ENCODE measurements at places on chromosomes 5 and 9.
A peak's percentile ranks its signal among the peaks of the same experiment; 100 is the strongest.

- no peak for DNase-seq
Measured at GRCh38 chr9:94182532-94182931, 76.6 kb upstream of the ZNF169 start.

DNA sequence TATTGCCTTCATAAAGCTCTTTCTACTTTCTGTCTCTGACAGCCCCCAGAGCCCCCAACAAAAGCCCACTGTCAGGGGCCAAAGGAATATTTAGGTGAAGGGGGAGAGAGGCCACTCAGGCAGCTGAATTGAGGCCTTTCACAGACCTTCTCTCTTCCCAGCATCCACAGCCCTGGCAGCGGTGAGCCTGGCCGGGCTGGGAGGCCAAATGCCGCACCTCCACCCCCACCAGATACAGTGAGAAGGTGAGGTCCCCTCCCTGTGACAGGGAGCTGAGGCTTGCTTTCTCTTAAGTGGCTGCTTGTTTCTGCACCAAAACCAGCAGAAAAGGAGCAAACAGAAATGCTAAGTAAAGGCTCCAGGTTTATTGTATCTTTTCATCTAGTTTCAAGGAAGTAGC, 168.1 kb downstream of the ROR2 start:
- no peak for DNase-seq

GRCh38 chr5:77356740-77357139, 135.4 kb downstream of the WDR41 start:
- DNase-seq, result no peak

GRCh38 chr5:149459891-149460290, 80.8 kb upstream of the IL17B start:
- DNase-seq, result no peak

GRCh38 chr5:136308212-136308795, 57.0 kb downstream of the TRPC7 start:
- no peak for DNase-seq

DNA sequence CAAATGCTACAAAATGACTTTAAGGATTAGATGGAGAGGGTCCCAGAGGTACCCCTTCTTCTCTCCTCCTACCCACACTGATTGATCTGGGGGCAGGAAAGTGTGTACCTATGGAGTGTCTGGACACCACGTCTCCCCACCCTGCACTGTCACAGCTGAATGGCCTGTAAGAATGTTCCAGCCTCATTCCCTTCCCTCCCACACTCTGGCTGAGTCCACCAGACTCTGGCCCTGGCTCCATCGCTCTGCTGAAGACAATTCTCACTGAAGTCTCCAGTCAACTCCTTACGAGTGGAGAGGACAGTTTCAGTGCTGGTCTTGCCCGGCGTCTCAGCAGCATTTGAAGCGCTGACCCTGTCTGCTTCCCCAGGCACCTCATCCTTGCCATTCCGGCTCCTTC, 105.8 kb downstream of the TTLL11 start:
- DNase-seq, result no peak

DNA sequence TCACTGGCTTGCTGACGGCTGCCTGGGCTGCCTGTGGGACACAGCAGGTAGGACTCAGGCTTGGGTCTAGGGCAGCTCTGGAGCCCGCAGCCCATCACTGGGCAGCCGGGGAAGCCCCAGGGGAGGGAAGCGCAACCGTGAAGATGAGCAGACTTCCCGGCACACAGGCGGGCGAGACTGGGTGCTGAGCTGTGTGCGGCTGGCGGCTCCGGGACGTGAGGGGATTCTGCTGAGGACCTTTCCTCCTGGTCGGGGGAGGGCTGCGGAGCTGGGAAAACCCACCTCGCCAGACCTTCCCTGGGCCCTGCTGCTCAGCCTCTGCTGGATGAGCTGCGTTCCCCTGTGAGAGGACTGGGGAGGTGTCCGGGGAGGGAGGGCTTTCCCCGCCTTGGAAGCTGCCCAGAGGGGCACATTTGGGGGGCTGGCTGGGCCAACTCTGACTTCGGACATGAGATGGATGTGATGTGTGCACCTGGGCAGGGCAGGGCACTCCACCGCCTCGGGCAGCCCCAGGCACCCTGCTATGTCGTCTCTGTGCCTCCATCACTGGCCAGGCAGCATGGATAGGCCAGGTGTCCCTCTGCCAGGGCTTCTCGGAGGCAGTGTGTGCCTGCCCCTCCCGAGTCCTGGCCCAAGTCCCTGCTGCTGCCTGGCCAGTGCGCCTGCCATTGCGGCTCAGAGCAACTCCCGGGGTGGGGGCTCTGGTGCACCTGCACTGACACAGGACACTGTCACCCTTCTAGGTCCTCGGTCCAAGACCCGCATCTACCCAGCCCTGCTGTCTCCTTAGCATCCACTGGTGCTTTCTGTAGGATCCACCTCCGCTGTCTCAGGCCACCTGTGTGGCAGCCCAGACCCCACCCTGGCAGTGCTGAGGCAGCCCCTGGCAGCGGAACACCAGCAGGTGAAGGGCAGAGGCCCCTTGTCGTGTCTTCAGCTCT, 66.4 kb downstream of the COL5A1 start:
- peak; percentile 54 for DNase-seq

GRCh38 chr5:113059232-113060040, 82.8 kb downstream of the DCP2 start:
- peak; percentile 20 for DNase-seq

DNA sequence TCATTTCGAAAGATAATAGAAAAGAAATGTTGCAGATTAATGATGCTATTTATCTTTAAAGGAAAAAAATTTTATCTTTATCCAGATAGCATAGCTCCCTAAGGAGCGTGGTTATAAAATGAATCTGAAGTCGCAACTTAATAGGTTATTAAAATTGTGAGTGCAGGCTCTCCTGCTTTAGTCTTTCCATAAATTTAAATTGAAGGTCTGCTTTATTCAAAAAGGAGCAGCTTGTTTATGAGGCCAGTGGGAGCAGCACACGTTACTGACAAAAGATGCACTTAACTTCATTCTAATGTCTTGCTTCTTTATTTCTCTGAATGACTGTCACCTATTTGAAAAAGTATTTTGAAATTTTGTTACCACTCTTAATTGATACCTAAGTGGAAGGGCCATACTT, 95.0 kb downstream of the ZCCHC7 start:
- DNase-seq, result no peak

DNA sequence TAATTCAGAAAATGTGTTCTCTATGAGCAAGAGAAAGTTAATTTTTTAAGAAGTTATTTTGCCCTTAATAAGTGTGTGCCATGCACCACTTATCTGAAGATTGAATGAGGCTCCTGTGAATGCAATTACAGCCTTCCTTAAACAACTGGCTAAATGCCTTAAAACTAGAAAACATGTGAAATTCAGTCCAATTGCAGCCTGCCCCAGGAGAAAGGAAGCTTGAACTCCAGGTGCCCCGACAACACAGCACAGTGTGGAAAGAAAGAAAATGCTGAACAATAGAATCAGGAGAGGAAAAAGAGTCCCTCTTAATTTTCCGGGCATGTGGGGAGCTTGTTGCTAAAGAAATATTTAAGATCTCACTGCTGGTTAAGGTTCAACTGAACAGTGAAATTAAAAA, 8.8 kb downstream of the LHFPL2 start:
- DNase-seq, result no peak

DNA sequence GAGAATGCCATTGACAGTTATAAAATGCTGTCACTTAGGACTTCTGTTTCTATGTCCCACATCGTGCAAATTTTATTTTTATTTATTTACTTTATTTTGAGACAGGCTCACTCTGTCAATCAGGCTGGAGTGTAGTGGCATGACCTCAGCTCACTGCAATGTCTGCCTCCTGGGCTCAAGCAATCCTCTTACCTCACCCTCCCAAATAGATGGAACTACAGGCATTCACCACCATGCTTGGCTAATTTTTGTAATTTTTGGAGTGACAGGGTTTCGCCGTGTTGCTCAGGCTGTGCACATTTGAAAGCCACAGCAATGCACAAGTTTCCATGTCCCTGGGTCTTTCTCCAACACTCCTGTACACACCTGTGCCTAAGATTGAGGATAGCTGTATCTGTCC, 51.8 kb downstream of the ADAMTS16 start:
- no peak for DNase-seq

DNA sequence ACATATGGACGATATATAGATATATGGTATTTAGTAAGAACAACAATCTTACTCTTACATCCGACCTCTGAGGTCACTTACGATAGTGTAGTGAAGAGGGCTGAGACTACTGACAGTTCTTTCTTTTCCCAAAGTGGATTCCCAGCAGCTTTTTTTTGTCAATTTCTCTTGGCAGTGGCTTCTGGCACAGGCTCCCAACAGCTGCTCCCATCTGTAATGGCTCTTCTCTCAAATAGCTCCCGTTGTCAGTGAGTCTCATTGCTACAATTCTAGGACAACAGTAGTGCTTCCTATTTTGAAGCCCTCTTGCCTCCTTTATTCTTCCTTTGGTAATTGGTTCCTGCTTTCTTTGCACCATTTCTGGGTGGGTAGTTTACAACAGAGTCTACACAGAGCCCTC, 68.4 kb downstream of the SLC25A46 start:
- peak; percentile 37 for DNase-seq

GRCh38 chr9:38081356-38082108, 12.5 kb upstream of the SHB start:
- no peak for DNase-seq

DNA sequence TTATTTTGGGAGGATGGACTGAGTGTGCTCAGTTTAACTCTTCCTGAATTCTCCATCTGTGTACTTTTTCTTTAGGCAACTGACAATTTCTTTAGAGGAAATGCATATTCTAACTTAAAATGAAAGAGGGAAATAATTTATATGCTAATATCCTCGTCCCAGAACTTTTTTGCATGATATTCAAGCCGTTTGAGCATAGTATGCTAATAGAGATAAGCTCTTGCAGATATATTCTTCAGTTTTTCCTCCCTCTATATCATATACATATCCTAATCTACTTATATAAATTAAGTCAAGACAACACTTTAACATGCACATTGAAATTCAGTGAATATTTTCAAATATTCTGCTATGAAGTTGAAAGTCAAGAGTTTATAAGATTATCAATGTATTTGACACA, 84.7 kb downstream of the YTHDC2 start:
- DNase-seq, result no peak

- DNase-seq, result no peak
Measured at GRCh38 chr5:84088996-84089395, 295.7 kb downstream of the EDIL3 start.

- no peak for DNase-seq
Measured at GRCh38 chr5:81534441-81534840, 140.5 kb upstream of the ACOT12 start.

GRCh38 chr5:146860213-146860893, 18.2 kb downstream of the PPP2R2B start:
- no peak for DNase-seq

DNA sequence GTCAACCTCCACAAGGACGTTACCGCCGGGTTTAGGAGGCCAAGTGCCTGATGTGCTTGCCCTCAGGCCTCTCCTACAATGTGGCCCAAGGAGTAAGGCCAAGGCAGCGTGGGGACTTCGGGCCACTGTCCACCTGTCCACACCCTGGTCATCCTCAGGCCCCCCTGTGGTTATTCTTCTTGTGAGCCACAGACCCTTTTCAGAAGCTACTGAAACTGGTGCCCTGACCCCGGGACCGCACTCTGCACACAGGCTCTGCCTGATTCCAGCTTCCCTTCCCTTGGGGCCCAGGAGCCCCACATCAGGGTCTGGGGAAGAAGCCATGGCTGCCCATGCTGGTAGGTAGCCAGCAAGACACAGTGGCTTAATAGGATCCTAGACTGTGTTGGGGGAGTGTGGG, 128.8 kb downstream of the OLFM1 start:
- DNase-seq, result no peak

DNA sequence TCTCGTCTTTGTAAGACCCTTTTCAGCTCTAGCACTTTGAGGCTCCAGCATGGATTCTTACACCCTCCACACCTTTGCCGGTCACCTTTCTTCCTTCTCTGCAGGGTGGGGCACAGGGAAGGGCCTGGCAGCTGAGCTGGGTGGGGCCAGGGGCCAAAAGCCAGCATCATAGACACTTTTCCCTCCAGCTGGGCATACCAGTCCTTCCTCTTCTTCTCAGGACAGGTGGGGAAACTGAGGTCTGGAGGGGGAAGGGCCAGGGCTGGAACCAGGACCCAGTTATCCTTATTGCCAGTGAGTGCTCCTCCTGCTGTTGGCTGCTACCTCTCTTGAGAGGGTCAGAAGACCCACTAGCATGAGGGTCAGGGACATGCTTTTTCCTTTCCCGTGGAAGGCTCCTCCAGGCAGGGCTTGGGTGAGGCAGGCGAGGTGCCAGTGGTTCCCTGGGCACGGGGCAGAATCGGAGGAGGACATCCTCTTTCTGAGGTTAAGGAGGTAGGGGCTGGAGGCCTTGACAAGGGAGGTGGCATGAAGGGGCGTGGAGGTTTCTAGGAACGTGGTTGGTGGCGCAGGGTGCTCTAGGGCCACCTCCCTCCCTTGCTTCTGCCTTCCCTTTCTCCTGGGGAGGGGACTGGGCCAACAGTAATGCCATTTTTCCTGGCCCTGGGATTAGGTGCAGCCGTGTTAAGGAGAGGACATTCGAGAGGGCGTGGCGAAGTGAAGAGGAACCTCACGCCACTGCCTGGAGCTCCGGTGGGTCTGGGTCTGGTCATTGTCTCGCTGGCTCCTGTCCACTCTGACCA, at the start of gene NDST1:
NDST1 (plus strand) TSS at position 658 of the 803 bp plus-strand sequence. CDS start 13,124 bp downstream, outside the sequence.
- no peak for DNase-seq

DNA sequence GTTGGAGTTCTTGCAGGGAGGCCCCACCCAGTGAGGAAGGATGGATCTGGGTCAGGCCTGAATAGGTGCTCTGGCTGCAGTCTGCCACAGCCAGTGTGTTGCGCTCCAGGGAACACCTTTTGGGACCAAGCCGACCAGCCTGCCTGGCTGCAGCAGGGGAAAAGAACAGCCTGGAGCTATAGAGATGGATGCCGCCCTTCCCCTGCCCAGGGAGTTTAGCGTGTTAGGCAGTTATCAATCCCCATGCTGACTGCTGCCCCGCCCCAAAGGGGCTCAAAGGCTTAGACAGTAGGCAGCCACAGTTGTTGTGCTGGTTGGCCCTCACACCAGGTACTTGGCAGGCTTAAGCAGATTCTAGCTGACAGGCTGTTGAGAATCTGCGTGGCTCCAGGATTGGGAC, 153.4 kb upstream of the ADAMTS19 start:
- no peak for DNase-seq

DNA sequence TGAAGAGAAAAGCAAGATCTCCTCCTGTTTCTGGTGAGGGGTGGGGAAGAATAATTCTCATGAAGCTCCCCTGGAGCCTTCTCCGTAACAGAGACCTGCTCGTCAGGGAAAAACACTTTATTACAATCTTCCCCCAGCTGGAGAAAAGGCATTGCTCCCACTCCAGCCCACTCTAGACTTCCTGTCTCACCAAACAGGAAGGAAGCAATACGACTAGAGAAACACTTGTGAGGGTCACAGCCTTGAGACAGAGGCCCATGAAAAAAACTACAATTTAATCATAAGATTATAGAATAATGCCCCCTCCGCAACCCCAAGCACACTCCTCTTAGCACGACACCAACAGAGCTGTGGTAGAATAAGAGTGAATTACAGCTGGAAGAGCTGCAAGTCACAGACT, 197.2 kb upstream of the S1PR3 start:
- DNase-seq, result no peak

DNA sequence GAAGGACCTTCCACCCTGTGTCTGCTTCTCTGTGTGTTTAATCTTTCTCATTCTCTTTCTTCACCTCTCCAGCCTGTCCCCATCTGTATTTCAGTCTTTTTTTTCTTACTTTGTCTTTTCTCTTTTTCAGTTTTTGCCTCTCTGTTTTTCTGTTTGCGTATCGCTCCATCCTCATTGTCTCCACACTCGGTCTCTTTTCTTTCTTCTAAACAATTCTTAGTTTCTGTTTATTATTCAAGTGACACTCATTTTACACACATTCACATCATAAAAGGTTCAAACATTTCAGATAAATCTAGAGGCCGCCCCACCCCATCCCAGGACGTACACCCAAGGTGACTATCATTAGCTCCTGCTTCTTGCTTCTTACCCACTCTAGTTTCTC, 9.8 kb downstream of the LHX2 start:
- no peak for DNase-seq
